ENCODE measurements at places on chromosomes 5 and 9. TPM values are rescaled to one million over a fixed set of nuclear protein-coding genes. Genes with fewer than 3 reads are reported as not detected.

PCDHB2 gene
- 8.6 TPM for total RNA-seq

PCDHA7 gene
- total RNA-seq, result 0.18 TPM

RELL2 gene
- total RNA-seq, result 2.2 TPM

SAXO1 gene
- not detected for total RNA-seq

MUSK gene
- total RNA-seq, result not detected

DNAI1 gene
- not detected for total RNA-seq

MRPL36 gene
- 80.1 TPM for total RNA-seq

- no peak overlapping the region for H3K27ac ChIP-seq
- no peak for DNase-seq
- H3K4me3 ChIP-seq, result no peak overlapping the region
- H3K27me3 ChIP-seq, result peaks cover 8% of the 10 kb centered on the region
These were observed 204.4 kb downstream of the SH3GL2 start for GRCh38 chr9:17783227-17783626.

DNA sequence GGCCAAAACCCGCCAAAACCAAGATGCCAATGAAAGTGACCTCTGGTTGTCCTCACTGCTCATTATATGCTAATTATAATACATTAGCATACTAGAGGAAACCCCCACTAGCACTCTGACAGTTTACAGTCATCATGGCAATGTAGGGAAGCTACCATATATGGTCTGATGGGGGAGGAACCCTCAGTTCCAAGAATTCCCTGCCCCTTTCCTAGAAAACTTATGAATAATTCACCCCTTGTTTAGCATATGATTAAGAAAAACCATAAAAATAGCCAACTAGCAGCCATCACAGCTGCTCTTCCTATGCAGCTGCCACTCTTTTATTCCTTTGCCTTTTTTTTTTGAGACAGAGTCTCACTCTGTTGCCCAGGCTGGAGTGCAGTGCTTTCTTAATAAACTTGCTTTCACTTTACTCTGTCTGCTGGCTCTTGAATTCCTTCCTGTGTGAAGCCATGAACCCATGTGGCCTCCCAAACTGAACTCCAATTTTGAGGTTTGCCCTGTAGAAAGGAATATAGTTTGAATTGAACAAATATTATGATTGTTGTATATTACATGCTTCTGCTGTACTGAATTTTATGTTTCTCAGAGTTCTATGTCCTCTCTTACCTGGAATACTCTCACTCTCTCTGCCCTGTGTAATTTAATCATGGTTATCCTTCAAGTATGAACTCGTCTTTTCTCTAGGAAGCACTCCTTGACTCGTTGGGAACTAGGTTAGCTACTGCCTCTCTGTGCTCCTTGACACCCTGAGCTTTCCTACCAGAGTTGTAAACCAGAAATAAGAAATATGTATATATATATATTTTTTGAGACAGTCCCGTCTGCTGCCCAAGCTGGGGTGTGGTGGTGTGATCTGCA, 59.8 kb downstream of the KIAA1958 start:
- H3K27me3 ChIP-seq, result no peaks in the 10 kb centered on the region
- H3K4me3 ChIP-seq, result peak overlapping the region; percentile 46
- H3K27ac ChIP-seq, result no peak overlapping the region
- no peak for DNase-seq
- peaks cover 62% of the 10 kb centered on the region for H3K4me1 ChIP-seq
- no peaks in the 10 kb centered on the region for H3K36me3 ChIP-seq

C6 gene
- total RNA-seq, result not detected

DNA sequence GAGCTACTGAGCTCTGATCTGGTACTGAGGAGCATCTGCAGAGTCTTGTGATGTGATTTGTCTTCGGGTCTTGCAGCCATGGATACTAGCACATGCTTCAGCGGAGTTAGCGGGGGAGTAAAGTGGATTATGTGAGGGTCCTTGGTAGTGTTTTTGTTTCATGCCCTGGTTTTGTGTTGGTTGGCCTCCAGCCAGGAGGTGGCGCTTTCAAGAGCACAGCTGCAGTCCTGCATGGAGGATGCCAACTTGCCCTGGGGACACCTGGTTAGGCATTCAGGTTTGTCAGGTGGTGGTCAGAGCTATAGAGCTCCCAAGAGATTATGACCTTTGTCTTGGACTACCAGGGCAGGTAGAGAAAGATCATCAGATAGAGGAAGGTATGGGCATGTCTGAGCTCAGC, 185.8 kb upstream of the CDH6 start:
- H3K4me3 ChIP-seq, result no peak overlapping the region
- no peak for DNase-seq
- H3K36me3 ChIP-seq, result no peaks in the 10 kb centered on the region
- H3K27me3 ChIP-seq, result no peaks in the 10 kb centered on the region
- H3K27ac ChIP-seq, result no peak overlapping the region
- no peaks in the 10 kb centered on the region for H3K4me1 ChIP-seq

PPP1R2B gene
- total RNA-seq, result not detected

DNA sequence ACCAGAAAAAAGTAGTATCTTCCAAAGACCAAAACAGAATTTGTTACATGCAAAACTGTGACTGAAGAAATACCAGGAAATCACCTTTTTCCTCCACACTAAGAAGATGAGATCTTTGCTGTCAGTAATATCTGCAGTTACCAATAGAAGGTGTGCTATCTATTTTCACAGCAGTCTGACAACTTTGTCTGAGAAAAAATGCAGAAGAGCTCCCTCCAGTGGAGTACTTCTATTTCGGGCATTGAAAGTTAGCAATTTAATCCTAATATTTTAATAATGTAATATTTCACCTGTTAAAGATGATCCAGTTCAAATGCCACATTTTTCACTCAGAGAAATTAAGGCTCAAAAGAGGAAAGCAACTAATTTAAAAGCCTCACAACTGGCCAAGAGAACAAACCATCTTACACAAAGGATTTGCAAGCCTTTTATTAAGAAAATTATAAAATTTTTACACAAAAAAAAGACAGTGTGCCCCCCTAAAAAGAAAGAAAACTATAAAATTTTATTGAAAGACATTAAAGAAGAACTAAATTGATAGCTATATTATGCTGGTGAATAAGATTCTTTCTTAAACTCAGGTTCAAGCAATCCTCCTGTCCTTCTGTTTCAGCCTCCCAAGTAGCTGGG, 50.6 kb downstream of the DEPDC1B start:
- no peaks in the 10 kb centered on the region for H3K27me3 ChIP-seq
- no peak overlapping the region for H3K27ac ChIP-seq
- peaks cover 34% of the 10 kb centered on the region for H3K4me1 ChIP-seq
- H3K4me3 ChIP-seq, result no peak overlapping the region
- H3K36me3 ChIP-seq, result no peaks in the 10 kb centered on the region

- no peak overlapping the region for H3K27ac ChIP-seq
- no peak overlapping the region for H3K4me3 ChIP-seq
- peaks cover 20% of the 10 kb centered on the region for H3K27me3 ChIP-seq
These were observed 69.3 kb upstream of the MELK start for GRCh38 chr9:36503172-36504088.

- no peak for DNase-seq
- H3K4me3 ChIP-seq, result no peak overlapping the region
- H3K4me1 ChIP-seq, result peaks cover 22% of the 10 kb centered on the region
- no peak overlapping the region for H3K27ac ChIP-seq
- no peaks in the 10 kb centered on the region for H3K36me3 ChIP-seq
These were observed 77.0 kb downstream of the ANKRD55 start for GRCh38 chr5:56155992-56156584.

- H3K27me3 ChIP-seq, result no peaks in the 10 kb centered on the region
- no peaks in the 10 kb centered on the region for H3K4me1 ChIP-seq
- H3K36me3 ChIP-seq, result no peaks in the 10 kb centered on the region
- no peak overlapping the region for H3K4me3 ChIP-seq
- DNase-seq, result no peak
- H3K27ac ChIP-seq, result no peak overlapping the region
These were observed 1862.0 kb upstream of the ACO1 start for GRCh38 chr9:30522486-30522885.

TAS2R1 gene
- total RNA-seq, result not detected

GRCh38 chr5:464843-465590, 22.0 kb downstream of the EXOC3 start:
- H3K4me3 ChIP-seq, result no peak overlapping the region
- H3K27ac ChIP-seq, result no peak overlapping the region
- H3K36me3 ChIP-seq, result peaks cover 35% of the 10 kb centered on the region
- H3K4me1 ChIP-seq, result no peaks in the 10 kb centered on the region

- peaks cover 14% of the 10 kb centered on the region for H3K36me3 ChIP-seq
- no peak overlapping the region for H3K4me3 ChIP-seq
- no peak overlapping the region for H3K27ac ChIP-seq
- no peaks in the 10 kb centered on the region for H3K27me3 ChIP-seq
These were observed 66.8 kb downstream of the FCHO2 start for GRCh38 chr5:73022471-73023169.

PCDHA10 gene
- total RNA-seq, result not detected

DNA sequence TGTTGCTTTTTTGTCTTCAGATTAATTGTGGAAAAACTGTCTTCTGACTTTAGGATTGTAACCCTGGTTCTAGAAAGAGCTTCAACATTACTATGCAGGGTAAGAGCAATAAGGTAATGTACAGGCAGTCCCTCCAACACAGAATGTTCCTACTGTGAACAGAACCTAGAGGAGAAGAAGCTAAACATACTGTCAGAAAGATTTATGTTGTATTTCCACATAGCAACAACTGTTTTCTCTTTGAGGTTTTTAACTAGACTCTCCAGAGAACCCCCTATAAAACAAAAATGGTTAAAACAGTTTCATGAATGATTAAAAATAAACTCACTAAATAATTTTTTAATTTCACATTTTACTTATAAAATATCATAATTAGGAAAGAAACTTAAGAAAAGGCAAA, 64.3 kb upstream of the NAA35 start:
- no peak overlapping the region for H3K27ac ChIP-seq
- no peak for DNase-seq
- peaks cover 5% of the 10 kb centered on the region for H3K4me1 ChIP-seq
- H3K27me3 ChIP-seq, result peaks cover 3% of the 10 kb centered on the region

- DNase-seq, result no peak
- H3K4me1 ChIP-seq, result no peaks in the 10 kb centered on the region
- H3K36me3 ChIP-seq, result peaks cover 11% of the 10 kb centered on the region
- peaks cover 4% of the 10 kb centered on the region for H3K27me3 ChIP-seq
- no peak overlapping the region for H3K4me3 ChIP-seq
These were observed 118.6 kb downstream of the ADAMTS2 start for GRCh38 chr5:179226696-179227095.

CDH10 gene
- 0.20 TPM for total RNA-seq

CCL19 gene
- not detected for total RNA-seq

DNA sequence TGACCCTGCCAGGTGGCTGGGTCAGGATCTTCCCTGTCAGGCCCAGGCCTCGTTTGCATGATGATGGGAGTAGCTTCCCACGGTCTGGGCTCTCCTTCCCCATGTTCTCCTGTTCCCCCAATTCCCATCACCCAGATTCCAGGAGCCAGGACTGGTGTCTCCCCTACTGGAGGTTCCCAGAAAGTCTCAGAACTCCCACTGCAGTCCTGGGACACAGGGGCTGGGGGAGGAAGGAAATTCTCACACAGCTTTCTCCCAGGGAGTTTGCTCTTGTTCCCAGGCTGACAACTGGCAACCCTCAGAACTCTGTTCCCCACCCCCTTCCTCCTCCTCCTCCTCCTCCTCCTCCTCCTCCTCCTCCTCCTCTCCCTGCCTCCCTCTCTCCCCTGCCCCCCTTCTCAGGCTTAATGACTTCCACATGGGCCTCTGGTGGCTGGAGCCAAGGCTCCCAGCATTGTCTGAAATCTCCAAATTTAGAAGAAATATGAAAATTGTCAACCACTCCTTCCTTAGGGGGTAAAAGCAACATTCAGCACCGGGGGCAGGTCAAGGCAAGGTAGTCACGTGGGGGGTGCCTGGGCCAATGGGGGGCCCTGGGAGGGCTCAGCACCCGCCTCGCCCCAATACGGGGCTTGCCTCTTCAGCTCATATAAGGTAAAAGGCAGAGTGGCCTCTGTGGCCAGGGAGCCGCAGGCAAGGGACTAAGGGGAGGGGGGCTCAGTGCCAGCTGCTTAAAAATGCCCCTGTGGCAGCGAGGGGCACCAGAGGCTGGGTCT, 27.3 kb upstream of the IL17B start:
- DNase-seq, result peak; percentile 77
- H3K27ac ChIP-seq, result peak overlapping the region; percentile 97

DNA sequence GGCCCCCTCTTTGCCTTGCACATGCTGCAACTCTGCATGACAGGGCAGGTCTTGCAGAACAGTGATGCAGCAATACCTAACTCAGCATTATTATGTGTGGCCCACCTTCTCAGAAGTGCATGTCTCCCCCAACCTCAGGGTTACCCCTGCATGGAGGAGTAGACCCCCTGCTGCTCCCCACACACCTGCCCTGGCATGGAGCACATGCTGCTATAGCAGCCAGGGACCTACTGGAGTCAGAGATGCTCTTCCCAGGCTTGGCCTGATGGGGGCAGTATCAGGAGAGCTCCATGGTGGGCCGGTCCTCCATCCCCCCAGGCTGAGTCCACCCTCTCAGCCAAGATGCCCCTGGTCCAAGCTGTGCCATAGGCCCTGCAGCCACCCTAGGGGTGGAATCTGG, 13.2 kb upstream of the BOD1 start:
- peaks cover 4% of the 10 kb centered on the region for H3K4me1 ChIP-seq
- DNase-seq, result no peak
- H3K27me3 ChIP-seq, result peaks cover 8% of the 10 kb centered on the region
- no peaks in the 10 kb centered on the region for H3K36me3 ChIP-seq

DNA sequence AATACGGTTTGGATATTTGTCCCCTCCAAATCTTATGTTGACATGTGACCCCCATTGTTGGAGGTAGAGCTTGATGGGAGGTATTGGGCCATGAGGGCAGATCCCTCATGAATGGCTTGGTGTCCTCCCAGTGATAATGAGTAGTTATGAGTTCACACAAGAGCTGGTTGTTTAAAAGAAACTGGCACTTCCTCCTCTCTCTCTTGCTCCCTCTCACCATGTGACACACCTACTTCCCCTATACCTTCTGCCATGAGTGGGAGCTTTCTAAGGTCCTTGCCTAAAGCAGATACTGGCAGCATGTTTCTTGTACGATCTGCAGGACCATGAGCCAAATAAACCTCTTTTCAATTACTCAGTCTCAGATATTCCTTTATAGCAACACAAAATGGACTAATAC, 132.0 kb downstream of the PIK3R1 start:
- no peak overlapping the region for H3K27ac ChIP-seq
- H3K27me3 ChIP-seq, result no peaks in the 10 kb centered on the region
- H3K36me3 ChIP-seq, result peaks cover 6% of the 10 kb centered on the region
- H3K4me3 ChIP-seq, result no peak overlapping the region
- H3K4me1 ChIP-seq, result peaks cover 26% of the 10 kb centered on the region

GRCh38 chr5:9035346-9035745, 510.5 kb downstream of the SEMA5A start:
- no peak overlapping the region for H3K4me3 ChIP-seq
- no peak overlapping the region for H3K27ac ChIP-seq
- peaks cover 17% of the 10 kb centered on the region for H3K36me3 ChIP-seq
- no peak for DNase-seq

DNA sequence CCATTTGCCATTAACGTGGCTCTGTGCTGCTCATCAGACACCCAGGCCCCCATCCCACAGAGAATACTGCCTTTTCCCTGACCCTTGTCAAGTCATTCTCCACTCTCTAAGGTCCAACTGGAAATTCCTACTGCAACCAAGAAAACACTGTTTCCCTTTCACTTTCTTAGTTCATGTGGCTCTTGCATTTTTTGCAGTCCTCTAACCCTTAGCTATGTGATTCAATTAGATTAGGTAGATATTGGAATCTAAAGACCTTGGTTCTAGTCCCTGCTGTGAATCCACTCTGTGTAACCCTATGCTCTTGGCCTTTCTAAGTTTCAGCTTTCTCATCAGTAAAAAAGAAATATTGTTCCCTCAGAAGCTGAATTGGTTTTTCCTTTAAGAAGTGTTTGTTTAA, 649.4 kb downstream of the CCDC171 start:
- peaks cover 2% of the 10 kb centered on the region for H3K27me3 ChIP-seq
- peak overlapping the region; percentile 65 for H3K4me3 ChIP-seq
- H3K36me3 ChIP-seq, result peaks cover 6% of the 10 kb centered on the region
- peaks cover 58% of the 10 kb centered on the region for H3K4me1 ChIP-seq
- peak overlapping the region; percentile 82 for H3K27ac ChIP-seq
- no peak for DNase-seq

ACSL6 gene
- not detected for total RNA-seq
